Stimulated activated CD4-positive, alpha-beta T cell treated with anti-CD3 and anti-CD28 coated beads, Interleukin-1b, Interleukin-23, amount 100 ng/mL, for 1 hour (primary cell): ENCODE measurements at places on chromosomes 6 and 20.

DNA sequence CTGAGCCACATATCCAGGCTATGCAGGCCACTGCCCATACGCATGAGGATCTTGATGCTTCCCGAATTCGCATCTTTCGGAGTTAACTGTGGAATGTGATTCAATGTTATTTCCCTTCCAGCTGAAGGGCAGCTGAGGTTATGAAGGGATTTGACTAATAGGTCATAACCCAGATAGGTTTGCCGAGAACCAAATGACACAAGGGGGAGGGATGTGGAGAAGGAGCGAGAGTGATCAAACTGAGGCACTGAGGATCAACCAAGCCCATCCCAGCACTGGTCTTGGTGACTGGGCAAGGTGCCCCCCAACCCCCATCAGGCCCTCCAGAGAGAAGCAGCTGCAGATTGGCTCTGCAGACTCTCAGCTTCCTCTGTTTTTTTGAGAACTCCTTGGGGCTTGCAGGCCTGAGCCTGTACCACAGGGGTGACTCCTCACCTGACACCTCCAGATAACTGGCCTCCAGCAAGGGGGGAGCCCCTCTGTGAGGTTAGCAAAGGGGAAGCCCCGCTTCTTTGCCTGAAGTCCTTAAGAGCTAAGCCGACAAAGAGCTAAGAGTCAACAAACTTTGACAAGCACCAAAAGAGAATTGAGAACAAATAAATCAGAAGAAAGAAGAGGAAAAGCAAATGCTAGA lies 185.9 kb downstream of the PDE7B start:
- no peak for DNase-seq

- DNase-seq: no peak
Observed at GRCh38 chr6:6634735-6635075, 46.2 kb downstream of the LY86 start.

DNA sequence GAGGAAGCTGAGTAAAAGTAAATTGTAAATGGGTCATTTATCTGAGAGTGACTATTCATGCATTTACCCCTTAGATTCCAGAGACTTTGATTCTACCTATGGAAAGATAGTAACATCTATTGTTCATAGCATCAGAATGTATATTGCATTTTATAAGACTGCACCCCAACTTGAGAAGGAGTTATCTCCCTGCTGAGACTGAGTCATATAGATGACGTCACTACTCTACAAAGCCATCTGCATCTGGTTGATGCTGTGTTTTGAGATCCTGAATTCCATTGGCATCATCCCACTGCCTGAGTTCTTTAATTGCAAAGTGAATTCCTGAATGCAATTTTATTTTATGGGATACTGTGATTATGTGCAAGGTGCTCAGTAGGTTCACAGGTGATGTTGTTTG lies 444.0 kb upstream of the SLC35B3 start:
- no peak for DNase-seq

GRCh38 chr6:54196905-54197304 lies 85.7 kb downstream of the MLIP start:
- no peak for DNase-seq

DNA sequence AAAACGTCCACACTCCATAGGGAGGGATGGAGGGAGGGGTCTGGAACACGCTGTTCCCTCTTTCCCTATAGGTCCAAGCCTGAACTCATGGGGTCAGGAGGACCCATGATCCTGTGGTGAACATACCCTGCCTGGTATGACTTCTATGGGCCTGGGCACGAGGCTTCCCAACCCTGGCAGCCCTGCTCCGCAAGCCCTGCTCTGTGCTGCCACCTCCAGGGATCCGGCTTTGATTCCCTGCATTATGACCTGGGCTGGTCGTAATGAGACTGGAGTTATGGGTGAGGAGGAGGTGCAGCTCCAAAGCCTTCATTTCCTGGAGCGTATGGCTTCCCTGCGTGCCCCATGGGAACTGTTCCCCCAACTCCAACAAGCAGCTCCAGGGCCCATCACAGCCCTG lies 54.9 kb downstream of the CDH22 start:
- no peak for DNase-seq

DNA sequence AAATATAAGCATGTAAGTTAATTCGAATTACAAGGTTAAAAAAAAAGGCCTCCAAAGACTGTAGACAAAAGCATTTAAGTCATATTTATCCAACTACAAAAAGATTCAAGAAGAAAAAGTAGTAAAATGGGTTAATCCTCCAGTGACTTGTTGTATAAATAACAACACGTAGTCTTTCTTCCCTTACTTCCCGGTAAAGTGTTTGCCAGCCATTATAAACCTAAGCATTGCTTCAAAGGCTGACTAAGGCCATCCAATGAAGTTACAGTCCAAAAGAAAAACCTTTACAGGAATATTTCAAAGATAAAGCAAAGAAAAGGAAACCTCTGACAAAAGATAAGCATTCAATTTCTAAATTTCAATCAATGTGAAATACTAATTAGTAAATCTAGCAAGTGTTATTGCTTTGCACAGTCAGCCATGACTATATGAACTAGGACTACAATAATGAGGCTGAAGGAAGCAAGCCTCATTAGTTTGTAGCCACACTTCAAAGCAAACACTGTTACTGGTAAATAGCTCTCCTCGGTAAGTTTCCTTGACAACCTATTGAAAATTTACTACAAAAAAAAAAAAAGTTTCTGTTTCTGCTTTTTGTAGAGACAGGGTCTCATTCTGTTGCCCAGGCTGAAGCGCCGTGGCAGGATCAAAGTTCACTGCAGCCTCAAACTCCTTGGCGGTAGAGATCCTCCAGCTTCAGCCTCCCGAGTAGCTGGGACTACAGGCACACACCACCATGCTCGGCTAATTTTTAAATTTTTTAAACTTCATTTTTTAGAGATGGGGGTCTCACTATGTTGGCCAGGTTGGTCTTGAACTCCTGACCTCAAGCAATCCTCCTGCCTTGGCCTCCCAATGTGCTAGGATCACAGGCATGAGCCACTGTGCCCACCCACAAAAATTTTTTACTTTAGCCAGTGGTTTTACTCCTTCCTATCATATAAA lies 46.0 kb downstream of the NUDT3 start:
- no peak for DNase-seq

DNA sequence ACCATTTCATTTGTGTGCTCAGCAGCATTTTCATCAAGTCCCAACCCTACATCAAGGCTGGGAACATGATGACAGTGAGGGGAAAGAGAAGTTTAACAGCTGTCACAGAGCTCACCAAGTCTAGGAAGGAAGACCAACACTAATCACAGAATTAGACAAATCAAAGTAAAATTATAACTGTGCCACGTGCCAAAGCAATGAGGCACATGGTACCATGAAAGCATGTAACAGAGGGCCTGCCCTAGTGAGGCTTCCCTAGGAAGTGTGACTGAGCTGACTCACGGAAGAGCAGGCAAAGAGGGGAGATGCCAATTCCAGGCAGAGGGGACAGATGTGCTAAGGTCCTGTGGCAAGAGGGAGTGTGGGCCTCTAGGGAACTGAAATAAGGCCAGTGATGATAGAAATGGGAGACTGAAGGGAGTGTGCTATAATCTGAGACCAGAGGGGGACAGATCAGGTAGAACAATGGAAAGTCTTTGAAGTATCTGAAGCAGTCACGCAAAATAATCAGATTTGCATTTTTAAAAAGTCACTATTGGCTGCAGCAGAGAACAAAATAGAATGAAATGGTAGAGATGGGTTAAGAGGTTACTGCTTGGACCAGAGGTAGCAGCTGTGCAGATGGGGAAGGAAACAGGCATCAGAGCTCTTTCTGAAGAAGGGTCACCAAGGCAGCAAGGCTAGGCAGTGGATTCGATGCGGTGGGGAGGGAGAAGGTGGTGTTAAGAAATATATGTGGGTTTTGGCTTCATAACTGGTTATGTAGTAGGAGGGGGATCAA lies 86.8 kb downstream of the GPR6 start:
- DNase-seq: no peak

DNA sequence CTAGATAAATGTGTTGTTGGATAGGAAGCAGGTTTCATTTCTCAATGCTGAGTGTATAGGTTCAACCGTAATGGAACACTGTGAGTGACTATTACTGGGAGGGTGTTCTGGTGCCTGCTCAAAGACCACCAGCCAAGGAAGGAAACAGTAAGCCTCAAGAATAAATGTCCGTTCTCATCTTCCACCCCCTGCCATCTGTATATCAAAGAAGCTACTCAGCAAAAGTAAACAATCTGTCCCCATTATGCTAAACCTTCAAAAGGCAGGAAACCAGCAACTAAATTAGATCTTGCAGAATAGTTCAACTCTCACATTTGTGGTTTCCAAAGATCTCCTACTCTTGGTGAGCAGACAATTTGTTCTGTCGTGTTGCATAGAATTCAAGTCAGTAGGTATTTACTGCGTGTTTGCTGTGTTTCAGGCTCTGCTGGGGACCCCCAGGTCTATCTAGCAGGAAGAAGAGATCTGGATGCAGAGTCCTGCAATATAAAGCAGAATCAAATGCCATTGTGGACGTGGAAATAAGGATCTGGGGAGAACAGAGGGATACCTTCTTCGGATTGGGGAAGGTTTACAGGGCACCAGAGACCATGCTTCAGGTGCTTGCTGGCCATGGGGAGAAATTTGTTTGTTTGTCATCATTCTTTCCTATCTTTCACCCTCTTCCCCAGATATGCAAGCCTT lies 87.3 kb downstream of the SCML4 start:
- DNase-seq: no peak

- no peak for DNase-seq
Observed at GRCh38 chr20:3092611-3093379, 8.3 kb upstream of the AVP start.

GRCh38 chr20:4717816-4718570 lies 3.7 kb upstream of the PRND start:
- no peak for DNase-seq

DNA sequence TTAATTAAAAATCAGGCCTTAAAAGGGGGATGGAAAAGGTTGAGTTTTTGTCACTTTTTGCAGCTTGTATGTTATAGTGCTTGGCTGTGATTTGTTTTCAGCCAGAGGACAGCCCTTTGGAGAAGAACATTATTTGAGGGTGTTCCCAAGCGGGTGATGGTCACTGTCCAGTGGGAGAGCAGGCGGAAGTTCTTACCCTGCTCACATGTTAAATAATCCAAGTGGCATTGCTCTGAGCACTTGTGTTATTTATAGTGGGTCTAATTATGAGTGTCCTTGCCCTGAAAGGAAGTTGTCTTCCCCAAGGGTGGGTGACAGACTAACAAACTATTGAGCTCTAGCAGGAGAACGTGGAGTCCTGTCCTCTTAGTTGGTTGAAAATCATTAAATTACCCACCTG lies 49.5 kb downstream of the DOK5 start:
- DNase-seq: no peak

GRCh38 chr6:159836718-159837490 lies 36.8 kb downstream of the PNLDC1 start:
- DNase-seq: no peak

GRCh38 chr6:88813045-88813444 lies 150.4 kb downstream of the RNGTT start:
- DNase-seq: no peak

GRCh38 chr6:78089531-78089930 lies 436.7 kb downstream of the MEI4 start:
- DNase-seq: no peak

GRCh38 chr6:128990360-128990759 lies 107.4 kb downstream of the LAMA2 start:
- DNase-seq: no peak

GRCh38 chr6:134267917-134268361 lies 50.0 kb downstream of the SGK1 start:
- no peak for DNase-seq
